ENCODE measurements at places on chromosomes 5 and 9.

- DNase-seq = no peak
Measured at GRCh38 chr5:157912621-157913325, 53.8 kb upstream of the CLINT1 start.

- DNase-seq = no peak
Measured at GRCh38 chr5:111993242-111993641, 236.2 kb upstream of the NREP start.

DNA sequence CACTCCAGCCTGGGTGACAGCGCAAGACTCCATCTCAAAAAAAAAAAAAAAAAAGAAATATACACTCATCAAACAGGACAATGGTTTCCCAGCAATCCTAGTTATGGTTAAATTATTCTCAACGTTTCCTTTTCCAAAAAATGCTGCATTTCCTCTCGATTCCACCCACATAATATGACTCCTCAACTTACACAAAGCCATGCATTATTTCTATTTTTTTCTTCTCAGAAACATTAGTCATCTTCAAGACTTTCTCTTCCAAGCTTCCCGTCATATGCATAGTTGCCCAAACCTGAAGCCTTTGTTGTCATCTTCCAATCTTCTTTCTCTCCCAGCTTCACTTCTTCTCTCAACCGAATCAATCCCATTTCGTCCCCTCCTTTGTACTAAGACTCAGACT lies 61.4 kb upstream of the RANBP6 start:
- no peak for DNase-seq

DNA sequence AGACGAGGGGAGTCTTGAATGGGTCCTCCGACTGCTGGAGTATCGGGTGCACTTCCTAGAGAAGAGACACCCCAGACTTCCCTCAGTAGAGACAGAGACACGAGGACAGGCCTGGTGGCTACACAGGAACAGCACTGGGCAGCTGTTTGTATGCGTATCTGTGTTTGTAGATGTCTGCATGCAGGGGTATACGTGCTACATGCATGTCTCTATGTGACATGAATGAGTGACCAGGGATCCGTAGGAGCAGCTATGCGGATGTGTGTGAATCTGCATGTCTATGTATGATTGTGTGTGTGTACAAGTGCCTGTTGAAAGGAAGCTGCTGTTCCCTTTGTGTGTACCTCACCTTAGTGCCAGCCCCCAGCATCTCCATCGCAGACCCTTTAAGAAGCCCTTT lies 31.2 kb downstream of the CNTFR start:
- DNase-seq = no peak

GRCh38 chr5:140372971-140373487 lies 13.0 kb downstream of the SLC4A9 start:
- no peak for DNase-seq

- DNase-seq = no peak
Measured at GRCh38 chr9:97039514-97039860, 545 bp upstream of the CTSV start.

All from CD4-positive, alpha-beta T cell treated with Interleukin-15 for 1 hour (primary cell).